ENCODE measurements at places on chromosomes 4 and X.

DNA sequence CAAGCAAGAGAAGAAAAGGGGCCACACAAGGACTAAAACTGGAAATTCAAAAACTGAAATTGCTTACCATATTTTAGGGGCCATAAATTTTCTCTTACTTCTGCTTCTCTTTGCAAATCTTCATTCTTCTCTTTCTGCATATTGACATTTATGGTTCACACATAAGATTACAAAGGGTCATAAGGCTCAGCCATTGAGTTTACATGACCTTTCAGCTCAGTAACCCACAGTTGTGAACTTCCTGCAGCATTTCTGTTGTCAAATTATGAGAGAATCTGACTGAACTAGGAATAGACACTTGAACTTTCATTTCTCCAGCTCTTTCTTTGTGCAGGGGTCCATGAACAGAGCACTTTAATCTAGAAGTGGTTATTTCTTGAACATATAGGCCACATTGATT is 434.8 kb upstream of the CT83 start:
- DNase-seq = no peak

DNA sequence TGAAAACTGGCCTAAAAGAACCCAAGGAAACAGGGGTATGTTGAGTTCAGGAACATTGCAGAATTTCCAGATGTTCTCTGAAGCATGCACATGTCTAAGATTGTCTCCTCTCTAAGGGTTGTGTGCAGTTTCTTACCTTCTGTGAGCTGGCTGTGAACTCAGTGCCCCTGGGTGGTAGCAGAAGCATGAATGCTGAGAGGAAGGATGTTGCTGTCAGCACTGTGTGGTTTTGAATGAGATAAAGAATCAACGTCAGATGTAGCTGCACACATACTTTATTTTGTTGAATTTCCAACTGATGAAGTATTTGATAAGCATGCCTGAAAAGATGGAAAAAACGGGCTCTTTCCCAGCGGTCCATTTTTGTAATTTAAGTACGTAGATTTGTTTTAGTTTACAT is 23.8 kb upstream of the CD38 start:
- no peak for DNase-seq

- no peak for DNase-seq
These were observed 542 bp downstream of the RNF150 start for GRCh38 chr4:141132709-141133145.

DNA sequence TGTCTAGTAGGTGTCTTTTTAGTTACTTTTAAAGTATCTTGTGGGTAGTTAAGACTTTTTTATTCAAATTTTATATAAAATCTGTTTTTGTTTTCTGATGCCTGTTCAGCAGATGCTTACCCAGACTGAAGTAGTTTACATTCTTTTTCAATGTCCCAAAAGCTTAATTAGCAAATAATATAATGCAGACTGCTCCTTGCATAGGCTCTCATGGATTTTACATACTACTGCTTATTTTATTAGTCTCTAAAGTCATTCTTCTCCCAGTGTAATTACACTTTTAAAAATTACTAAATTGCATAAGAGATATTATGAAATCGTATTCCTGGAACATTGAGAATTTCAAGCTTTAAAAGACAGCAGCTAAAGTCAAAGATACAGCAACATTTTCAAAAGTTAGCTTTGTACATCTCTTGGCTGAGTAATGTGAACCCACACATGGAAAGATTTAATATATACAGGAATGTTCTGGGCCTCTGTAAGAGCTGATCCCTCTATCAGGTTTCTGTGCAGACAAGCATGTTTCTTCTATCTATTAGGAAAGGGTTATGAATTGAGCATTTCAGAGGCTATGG is 148.4 kb upstream of the SPRY1 start:
- DNase-seq = no peak

DNA sequence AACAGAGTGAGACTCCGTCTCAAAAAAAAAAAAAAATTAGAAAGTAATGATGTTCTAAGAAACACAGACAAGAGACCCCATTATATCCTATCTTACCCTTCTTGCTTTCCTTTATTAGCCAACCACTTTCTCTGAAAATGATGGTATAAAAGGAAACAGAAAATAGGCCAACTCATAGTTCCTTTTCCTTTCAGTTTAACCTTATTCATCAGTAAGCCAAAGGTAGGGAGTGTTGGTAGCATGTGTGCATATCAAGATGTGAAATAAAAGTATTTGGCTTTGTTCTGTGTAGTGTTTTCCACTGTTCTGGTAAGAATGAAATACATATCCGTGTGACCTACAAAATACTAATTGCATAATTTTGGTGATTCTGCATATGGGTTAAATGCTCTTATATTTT is 266.6 kb downstream of the ZNF674 start:
- no peak for DNase-seq

DNA sequence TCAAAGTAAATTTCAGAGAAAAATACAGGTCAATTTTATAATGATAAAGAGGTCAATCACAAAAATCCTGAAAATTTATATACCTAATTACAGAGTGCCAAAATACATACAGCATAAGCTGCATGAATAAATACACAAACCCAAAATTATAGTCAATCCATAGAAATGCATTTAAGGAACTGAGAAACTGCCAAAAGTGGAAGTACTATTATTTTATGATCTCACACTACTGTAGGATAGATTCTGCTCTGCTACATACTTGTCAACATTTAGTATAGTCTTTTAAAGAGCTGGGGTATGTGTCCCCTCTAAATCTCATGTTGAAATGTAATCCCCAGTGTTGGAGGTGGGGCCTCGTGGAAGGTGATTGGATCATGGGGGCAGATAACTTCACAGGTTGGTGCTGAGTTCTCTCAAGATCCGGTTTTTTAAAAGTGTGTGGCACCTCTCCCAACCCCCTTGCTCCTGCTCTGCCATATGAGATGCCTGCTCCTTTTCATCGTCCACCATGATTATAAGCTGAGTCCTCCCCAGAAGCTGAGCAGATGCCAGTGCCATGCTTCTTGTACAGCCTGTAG is 31.8 kb downstream of the CHIC2 start:
- no peak for DNase-seq

DNA sequence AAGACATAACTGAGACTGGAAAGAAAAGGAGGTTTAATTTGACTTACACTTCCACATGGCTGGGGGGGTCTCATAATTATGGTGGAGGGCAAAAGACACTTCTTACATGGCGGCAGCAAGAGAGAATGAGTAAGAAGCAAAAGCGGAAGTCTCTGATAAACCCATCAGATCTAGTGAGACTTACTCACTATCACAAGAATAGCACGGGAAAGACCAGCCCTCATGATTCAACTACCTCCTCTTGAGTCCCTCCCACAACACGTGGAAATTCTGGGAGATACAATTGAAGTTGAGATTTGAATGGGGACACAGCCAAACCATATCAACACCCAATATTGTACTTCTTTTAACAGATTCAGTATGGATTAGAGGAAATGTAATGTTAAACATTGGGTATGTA is 646.6 kb downstream of the ANKRD50 start:
- no peak for DNase-seq

- no peak for DNase-seq
These were observed 24.4 kb downstream of the BLOC1S4 start for GRCh38 chr4:6740347-6740746.

- DNase-seq = peak; percentile 49
These were observed 2.2 kb downstream of the GRID2 start for GRCh38 chr4:92305878-92306520.

DNA sequence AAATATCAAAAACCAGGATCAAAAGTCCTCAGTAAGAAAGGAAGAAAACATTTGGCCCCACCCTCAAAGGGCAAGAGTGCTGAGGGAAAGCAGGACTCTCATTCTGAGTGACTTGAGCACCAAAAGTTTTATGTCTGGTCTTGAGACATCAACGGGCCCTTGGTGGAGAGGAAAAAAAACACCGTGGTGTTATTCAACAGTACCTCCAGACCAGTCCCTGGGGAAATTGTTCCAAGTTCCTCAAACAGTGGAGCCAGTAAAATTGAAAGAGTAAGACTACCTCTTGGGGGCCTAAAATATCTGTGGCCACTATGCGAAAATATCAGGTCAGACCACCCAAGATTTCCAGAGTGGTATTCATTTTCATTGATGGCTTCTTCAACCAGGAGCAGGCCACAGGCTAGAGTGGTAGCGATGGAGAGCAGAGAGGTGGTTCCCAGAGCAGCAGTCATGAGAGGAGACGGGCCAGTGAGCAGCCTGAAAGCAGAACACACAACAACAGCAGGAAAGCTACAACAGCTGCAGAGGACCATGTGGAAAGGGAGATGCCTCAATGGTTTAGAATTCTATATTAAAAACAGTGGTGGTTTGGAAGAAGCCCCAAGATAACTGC is 63.7 kb upstream of the RPL34 start:
- no peak for DNase-seq

- DNase-seq = no peak
These were observed 2.2 kb downstream of the ATP8A1 start for GRCh38 chr4:42654631-42655268.

GRCh38 chrX:102784550-102784949 is 64.0 kb downstream of the GPRASP3 start:
- DNase-seq = no peak
